Lower leg skin (tissue), 4 donors: ENCODE measurements at places on chromosomes 2 and 18. TPM values are rescaled to one million over a fixed set of nuclear protein-coding genes. Genes with fewer than 3 reads are reported as not detected.

RAB17 gene
- total RNA-seq = 1.7 TPM

DNA sequence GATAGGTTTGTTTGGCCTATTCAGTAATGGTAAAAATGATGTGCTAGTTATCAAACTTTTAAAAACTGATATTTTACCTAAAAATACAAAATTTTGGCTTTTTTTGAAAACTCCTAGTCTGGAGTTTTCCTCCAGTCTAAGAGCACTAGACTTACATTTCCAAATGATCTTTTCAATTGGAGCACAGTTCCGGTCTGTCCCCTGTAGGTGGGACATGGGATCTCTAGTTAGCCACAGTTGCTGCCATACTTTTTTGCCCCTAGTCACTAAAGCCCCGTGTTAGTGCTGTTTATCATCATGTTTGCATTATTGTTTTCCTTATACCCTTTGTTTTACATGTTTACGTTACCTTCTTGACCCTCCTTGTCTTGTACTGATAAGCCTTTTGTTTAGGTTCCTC lies 52.4 kb downstream of the RELCH start:
- DNase-seq = no peak

GRCh38 chr2:86522711-86523110 lies 40.5 kb downstream of the CHMP3 start:
- no peak for DNase-seq

DNA sequence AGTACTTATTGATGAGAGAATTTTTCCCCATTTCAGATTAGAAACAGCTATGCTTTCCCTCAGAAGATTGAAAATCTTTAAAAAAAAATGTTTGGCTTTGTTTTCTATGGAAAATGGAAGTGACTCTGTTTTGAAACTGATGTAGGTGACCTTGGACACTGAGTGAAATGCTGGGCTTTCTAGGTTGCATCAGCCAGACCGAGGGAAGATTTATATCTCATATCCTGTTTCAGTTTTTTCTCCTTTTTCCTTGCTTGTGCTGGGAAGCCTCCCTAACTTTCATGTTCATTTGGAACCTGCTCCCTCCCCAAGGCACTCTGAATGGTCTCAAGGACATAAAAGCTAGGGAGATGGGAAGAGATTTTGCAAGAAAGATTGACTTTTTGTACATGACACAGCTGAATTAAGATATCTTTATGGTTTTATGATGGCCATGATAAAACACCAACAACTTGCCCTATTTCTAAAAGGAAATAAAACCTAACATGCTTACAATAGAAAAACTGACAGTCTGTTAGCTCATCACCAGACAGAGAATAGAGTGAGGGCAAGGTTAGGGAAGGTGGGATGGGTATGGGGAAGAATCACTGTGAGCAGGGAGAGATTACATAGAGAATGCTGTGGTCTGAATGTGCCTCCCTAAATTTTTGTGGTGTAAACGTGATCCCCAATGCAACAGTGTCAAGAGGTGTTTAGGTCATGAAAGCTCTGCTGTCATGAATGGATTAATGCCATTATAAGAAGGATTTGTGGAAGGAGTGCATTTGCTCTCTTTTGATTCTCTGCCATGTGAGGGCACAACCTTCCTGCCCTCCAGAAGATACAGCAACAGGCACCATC lies 249.7 kb downstream of the TPGS2 start:
- no peak for DNase-seq

- no peak for DNase-seq
These were observed 23.2 kb upstream of the NPC1 start for GRCh38 chr18:23609390-23610023.

- DNase-seq = no peak
These were observed 11.1 kb upstream of the CYS1 start for GRCh38 chr2:10091182-10091888.
